T-helper 2 cell (primary cell): ENCODE measurements at places on chromosomes 3 and 15.

GRCh38 chr3:10455545-10455914 lies 49.9 kb downstream of the ATP2B2 start:
- DNase-seq = no peak

DNA sequence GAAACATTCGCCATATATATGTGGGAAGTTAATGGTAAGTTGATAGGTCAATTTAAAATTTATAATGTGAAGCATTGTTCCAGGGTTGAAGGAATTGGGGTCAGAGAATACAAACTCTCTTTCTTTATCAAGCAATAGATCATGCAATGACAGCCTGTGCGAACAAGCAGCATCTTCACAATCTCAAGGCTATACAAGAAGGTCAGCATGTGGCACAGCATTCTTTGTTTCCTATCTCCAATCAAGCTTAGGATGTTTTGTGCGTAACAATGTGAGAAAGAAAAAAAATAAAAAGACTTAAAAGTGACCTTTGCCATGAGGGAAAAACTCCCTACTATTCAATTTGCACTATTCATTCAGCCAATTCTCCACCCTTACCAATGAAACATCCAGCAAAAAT lies 288.1 kb upstream of the NECTIN3 start:
- no peak for DNase-seq

GRCh38 chr3:126118591-126118990 lies 34.7 kb upstream of the SLC41A3 start:
- no peak for DNase-seq

DNA sequence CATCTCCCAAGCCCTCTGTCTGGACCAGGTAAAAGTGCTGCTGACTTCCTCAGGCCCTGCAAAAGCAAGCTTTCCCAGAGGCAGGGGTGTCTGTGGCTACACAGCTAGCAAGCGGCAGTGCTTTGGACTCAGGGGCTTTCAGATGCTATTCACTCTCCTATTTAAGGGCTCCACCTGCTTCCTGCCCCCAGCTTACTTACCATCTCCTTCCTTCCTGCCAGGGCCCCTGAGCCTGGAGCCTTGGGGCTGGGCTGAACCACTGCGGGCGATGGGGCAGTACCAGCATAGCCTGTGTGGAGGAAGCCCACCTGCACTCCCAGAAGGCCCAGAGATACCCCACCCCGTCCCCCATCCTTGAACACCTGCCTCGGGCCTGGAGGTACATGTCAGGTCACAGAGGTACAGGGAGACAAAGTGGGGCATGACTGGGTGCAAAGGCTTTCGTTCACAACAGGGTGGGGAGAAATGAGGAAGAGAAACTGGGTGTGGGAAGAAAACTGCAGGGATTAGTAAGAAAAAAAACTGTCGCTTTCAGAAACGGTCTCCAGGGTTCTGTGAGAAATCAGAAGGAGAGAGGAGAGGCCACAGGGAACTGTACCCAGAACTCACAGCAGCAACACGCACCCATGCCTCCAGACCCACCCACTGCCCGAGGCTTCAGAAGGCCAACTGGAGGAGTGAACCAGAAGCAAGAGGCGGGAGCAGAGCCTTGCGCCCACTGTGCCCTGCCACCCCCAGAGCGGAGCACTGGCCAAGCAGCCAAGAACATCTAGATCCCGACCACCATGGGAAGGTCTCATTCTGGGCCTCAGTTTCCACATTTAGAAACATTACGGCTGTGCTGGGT lies 49.5 kb downstream of the CCDC12 start:
- no peak for DNase-seq

- no peak for DNase-seq
Observed at GRCh38 chr15:92290359-92290992, 103.2 kb upstream of the ST8SIA2 start.

- DNase-seq = no peak
Observed at GRCh38 chr15:25766417-25766816, 96.7 kb downstream of the ATP10A start.

- DNase-seq = no peak
Observed at GRCh38 chr3:151863611-151864010, 9.8 kb upstream of the SUCNR1 start.

DNA sequence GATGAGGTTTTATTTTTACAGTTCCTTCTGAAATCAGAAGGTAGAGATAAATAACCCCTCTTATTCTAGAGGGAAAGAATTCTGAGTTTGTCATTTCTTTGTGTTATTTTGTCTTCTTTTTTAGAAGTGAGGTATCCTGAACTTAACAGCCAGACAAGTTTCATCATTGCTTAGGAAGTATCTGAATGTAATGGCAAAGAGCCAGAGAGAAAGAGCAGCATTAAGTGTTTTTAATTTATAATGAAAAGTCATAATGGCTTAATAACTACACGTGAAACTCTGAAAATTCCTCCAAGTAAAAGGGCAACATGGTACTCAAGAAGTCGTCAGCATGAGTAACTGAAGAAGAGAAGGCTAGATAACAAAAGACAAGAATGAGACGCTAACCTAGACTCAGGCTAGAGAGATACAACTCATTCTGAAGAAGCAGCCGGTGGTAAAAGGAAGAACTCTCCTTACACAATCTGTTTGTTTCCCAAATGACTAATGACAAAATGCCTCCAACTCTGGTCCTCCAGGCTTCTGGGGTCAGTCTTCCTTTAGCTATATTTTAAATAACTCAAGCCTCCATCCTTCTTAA lies 116.2 kb upstream of the NECTIN3 start:
- no peak for DNase-seq

DNA sequence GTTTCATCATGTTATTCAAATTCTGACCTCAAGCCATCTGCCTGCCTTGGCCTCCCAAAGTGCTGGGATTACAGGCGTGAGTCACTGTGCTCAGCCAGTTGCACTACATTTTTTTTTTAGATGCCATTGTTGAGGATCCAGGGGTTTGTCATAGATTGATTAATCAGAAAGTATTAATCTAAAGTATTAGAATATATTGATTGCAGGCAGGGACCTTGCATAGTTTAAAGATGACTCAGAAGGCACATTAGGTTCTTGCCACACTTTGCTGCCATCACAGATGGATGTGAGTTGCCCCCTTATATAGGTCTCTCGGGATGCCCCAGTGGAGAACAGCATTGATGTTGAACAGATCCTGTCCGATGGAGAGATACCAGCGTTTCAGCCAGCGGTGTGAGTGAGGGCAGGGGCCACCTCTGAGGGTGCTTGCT lies 41.1 kb downstream of the IGF1R start:
- no peak for DNase-seq

DNA sequence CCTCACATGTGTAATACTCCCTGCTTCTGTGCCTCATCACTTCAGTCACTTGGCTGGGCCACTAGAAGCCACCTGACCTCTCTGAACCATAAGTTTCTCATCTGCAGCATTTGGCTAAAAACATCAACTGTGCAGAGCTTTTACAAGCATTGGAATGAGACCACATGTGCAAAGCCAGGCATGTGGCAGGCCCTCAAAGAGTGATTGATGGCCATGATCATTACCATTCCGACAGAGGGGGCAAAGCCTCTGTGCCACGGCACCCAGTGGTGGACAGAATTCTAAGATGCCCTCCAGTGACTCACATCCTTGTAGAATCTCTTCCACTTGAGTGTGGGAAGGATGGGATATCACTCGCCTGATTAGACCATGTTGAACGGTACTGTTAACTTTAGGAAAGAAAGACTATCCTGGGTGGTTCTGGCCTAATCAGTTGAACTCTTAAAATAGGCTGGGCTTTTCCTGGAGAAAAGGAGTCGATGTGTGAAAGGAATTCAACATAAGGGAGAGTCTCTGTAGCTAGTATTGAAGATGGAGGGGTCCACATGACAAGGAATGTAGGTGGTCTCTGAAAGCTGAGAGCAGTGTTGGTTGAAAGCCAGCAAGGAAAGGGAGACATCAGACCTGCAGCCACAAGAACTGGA lies 13.5 kb downstream of the CDCP1 start:
- no peak for DNase-seq

DNA sequence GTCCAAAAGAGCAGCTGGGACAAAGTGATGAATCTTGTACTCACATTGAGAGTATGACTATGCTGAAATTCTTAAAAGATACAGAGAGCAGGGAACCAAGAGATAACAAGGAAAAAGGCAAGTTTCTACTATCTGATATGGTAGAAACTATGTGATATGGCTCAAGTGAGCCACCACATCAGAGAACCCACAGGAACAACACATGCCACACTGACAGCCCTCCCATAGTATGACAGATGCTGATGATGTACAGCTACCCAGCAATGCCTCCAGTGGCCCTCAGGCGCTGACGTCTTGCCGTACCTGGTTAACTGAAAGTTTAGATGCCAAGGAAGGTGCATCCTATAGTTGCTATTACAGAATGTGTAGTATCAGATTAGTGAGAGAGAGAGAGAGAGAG lies 42.4 kb downstream of the CHAC1 start:
- no peak for DNase-seq

DNA sequence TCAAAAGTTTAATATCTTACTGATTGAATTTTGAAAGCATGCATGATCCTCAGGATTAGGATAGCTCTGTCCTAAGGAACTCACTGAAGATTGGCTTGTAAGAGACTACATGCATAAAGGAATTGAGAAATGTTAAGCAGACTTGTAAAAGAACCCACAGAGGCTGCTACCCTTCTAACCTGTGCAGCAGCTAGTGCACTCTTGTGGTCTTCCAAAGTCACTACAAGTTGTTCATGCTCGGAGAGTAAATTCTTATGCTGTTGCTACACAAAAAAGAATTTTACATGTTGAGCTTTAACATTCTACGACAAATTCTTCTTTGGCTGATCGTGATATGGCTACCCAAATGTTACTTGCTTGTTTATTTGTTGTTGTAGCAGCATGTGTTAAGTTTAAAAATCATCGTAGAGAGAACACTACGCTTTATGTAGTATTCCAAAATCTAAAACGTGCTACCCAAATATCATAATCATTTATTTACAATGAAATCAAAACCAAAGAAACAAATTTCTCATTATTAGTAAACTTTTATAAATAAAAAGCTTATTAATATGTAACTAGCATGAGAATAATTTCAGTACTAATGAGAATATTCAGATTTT lies 55.0 kb downstream of the GOLIM4 start:
- DNase-seq = no peak

DNA sequence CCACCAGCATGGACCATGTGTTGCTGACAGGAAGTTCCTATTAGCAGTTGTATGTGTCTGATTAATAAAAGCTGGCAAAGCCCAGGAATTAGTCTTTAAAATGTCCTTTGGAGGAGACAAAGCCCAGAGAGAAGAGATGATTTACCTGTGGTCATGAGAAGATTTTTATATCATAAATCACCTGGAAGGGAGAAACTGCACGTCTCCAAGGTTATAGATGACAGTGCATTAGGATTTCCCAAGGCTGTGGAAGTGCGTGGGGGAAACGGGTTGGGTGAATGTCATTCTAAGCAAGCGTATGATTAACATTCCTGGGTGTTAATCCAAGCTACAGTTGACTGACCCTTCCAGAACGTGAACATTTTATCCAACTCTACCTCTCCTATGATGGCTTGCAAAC lies 76.6 kb downstream of the SLC6A11 start:
- DNase-seq = no peak

GRCh38 chr3:125403789-125404188 lies 28.7 kb upstream of the ZNF148 start:
- DNase-seq = no peak

DNA sequence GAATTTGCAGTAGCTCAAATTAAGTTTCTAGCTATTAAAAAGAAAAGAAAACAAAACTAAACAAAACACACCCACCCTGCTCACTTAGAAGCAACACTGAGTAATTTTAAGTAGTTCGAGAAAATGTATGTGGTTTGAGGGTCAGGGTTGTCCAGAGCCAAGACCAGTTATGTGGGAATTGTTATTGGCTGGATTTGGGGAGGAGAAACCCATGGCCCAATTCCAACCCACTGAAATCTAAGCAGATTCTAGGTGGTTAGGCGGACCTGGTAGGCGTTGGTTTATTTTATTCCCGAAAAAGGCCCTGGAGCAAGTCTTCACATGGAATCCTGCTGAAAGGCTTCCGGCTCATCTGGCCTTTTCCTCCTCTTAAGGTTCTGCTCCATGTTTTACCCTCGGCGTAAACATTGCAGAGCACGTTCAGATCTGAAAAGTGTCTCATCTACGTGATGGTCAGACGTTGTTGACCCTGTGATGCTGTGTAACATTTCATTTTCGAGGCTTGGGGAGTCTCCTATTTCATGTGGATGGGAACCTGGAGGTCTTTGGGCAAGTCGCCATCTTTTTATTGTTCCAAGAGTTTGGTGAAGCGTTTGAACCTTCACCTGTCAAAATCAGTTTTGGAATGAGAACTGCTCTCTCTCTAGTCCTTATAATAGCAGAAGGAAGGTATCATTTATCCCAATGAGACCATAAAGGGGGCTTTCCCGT lies 64.0 kb downstream of the FLNB start:
- DNase-seq = no peak

DNA sequence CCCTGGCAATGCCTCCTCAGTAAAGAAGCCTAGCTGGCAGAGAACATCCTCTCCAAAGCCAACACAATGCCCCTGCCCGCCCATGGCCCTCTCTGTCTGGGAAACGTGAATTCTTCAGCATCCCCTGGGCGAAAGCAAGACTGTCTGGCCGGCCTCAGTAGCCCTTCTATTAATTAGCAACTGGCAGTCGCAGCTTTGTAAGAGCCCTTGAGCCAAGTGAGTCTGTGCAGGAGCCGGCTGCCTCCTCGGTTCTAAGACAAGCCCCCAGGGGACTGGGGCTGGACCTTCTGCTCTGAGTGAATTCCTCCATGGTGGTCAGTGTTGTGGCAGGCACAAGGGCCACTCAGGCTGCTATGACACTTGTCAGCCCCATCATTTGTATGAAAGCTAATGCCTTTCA lies 7.4 kb downstream of the HCN4 start:
- no peak for DNase-seq
